NCI-H2029 treated with DMSO at 0.1 percent for 48 hours (cell line): ENCODE measurements at places on chromosomes 4 and X.

DNA sequence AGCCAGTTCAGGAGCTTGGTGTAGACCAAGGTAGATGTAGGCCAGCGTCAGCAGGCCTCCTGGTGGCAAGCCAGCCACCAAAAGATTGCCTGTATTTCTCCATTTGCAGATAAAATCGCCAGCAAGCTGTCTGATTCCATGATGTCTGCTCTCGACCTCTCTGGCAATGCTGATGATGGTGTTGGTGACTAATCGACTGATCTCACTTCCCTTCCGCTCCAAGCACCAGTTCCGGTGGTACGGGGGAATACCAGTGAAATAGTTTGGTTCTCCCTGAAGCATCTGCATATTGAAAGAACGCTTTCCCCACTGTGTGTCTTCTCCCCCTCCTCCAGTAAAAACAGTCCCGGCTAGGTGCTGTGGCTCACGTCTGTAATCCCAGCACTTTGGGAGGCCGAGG is 30.4 kb downstream of the GNL3L start:
- no peak for DNase-seq

- DNase-seq, result no peak
Observed at GRCh38 chrX:101416691-101417090, 8.7 kb downstream of the HNRNPH2 start.

GRCh38 chr4:7778510-7779431 is 160.9 kb downstream of the AFAP1 start:
- DNase-seq, result no peak

GRCh38 chr4:184684491-184685189 is 35.1 kb downstream of the PRIMPOL start:
- no peak for DNase-seq

- no peak for DNase-seq
Observed at GRCh38 chrX:42686706-42687105, 91.3 kb downstream of the PPP1R2C start.

DNA sequence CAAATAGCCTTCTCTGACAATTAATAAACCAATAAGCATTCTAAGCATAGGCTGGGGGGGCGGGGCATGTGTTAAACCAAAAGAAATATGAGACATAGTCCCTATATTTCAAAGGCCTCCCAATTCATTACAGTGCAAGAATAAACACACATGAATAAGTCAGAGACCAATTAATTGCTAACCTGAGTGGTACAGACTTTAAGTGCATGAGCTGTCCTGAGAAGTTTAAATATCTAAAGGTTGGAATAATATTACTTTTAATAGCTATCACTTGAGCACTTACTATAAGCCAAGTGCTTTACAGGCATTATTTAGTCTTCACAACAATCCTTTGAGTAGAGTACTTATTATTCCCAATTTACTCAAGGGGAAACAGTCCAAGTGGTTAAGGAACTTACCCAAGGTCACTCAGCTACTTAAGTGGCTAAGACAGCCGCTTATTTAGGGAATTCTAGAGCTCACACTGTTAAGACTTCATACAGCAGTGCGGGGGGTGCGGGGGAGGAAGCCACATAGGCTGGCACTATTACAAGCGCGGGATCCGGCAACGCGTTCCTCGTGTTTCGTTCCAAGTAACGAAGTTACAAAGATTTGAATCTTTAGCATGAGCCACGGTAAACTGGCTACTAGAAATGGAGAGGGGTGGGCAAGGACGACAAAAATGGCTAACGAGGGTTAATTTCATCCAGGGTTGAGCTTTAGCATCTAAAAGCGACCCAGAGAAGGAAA is 1.4 kb downstream of the THOC2 start:
- peak; percentile 1 for DNase-seq

DNA sequence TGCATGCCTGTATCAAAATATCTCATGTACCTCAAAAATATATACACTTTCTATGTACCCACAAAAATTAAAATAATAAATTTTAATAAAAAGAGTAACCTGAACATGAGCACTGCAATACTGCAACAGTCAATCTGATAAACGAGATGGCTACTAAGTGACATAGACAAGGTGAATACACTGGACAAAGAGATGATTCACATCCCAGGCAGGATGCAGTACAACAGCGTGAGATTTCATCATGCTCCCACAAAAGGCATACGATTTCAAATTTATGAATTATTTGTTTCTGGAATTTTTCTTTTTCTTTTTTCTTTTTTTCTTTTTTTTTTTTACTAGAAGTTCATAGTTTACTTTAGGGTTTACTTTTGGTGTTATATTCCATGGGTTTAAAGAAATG is 12.2 kb upstream of the FGF16 start:
- no peak for DNase-seq

- peak; percentile 75 for DNase-seq
Observed at GRCh38 chr4:185122681-185123345, 20.3 kb upstream of the SLC25A4 start.

DNA sequence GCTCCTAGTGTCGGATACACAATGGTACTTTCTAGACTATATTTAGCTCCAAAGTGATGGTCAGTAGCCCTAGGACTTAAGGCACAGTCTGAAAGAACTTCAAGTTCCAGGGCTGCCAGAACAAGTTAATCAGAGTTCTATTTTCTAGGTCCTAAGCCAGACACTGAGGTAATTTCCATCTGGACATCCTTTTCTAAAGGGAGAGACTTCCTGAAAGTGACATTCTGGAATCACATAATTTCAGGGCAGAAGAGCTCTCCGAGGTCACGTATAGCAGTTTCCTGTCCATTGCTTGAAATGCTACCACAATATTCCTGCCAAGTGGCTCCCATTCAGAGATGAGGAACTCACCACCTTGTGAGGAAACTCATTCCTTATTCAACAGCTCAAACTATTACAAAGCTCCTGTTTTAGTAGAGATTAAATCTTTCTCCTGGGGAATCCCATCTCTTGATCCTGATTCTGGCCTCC is 117.9 kb downstream of the COL25A1 start:
- DNase-seq, result no peak

DNA sequence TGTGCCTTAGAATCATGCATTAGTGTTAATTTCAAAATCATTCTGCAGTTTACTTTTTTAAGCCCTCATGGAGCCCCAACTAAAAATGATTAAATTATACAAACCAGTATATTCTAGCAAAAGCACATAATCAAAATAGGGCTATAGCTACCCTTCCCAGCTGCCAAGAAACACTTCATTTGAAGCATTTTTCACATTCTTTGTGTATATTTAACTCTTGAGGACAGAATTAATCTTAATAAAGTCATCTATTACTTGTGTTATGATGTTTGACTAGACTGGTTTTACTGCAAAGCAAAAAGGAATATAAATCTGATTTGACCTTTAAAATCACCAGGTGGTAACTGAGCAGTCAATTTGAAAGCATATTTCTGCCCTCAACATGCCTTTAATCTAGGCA is 145.1 kb downstream of the PRDM5 start:
- DNase-seq, result no peak

- no peak for DNase-seq
Observed at GRCh38 chr4:82642331-82642730, 80.5 kb upstream of the TMEM150C start.

- no peak for DNase-seq
Observed at GRCh38 chrX:19174401-19175025, 52.2 kb upstream of the ADGRG2 start.

DNA sequence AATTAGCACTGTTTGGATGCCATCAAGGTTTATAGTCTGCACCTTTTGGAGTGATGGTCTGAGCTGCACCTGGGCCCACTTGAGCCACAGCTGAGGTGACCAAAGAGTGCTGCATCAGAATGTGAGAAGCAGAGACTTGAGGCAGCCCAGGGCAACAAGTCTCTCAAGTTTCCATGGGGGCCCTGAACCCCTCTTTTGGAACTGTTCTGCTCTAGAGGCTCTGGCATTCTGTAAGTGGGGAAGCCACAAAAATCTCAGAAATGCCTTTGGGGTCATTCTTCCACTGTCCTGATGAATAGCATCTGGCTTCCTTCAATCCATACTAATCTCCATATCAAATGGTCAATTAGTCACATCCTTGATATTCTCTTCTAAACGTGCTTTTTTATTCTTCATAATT is 298.4 kb upstream of the MAOA start:
- no peak for DNase-seq

DNA sequence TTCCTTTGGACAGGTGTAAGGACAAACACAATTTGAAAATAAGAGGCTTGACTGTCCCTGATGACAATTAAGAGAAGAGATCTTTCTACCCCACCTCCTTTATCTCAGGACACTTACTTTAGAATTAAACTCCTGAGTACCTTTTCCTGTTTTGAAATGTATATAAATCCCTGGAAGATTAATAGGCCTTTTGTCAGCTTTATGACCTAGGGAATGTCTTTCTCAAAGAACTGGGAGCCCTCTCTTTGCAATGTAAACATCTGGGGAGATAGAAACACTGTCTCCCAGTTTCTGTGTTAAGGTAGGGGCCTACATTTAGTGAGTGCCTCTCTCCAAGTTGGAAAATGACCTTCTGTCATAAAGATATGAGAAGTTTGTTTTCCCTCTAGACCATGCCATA is 31.7 kb downstream of the AGA start:
- DNase-seq, result peak; percentile 44

DNA sequence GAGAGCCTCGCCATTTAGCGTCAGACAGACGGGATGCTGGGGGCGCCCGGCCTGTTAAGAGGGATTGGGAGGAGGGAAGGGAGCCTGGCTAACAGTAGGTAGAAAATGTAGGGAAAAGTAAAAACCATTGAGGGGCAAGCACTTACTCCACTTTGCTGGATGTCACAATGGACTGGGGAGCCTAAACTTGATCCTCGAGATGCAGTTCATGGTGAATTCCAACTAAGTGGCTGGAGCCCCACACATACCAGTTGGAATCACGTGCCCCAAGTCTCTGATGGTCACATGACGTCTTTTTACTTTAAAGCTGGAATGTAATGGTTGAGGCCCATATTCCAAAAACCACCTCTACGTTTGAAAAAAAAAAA is 1.5 kb downstream of the PLS3 start:
- no peak for DNase-seq

GRCh38 chr4:94536049-94536448 is 84.3 kb downstream of the PDLIM5 start:
- DNase-seq, result no peak

DNA sequence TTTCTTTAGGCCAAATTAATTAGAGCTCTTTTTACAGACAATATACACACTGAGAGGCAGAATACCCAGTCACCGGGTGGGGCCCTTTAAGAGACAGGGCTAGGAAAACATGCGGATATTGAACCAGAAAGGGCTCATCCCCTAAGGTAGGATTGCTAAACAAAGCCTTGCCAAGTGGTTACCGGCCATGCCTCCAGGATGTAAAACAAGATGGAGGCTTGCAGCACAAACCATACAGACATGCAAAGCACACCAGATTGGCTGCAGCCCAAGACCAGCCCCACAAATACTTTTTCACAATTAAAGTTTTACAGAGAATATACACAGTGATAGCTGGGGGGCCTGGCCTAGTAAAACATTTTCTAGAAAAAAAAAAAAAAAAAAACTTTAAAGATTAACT is 210.0 kb downstream of the KLHL4 start:
- DNase-seq, result no peak

DNA sequence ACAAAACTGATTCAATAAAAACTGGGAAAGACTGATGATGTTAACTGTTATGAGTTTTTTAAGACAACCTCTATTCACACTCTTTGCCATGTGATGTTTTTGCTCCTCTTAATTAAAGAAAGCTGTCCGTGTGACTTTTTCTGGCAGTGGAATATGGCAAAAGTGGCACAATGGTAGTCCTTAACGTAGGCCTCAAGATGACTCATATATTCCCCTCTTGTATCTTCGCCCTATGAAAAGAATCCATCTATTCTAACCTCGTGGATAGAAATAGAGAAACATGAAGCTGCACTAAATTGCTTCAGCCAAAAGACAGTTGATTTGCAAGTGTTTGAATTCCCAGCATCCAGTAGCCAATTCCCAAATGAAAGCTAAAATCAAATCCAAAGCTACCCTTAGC is 603.8 kb upstream of the PCDH7 start:
- no peak for DNase-seq

- DNase-seq, result no peak
Observed at GRCh38 chr4:86220121-86220520, 139.7 kb downstream of the MAPK10 start.

DNA sequence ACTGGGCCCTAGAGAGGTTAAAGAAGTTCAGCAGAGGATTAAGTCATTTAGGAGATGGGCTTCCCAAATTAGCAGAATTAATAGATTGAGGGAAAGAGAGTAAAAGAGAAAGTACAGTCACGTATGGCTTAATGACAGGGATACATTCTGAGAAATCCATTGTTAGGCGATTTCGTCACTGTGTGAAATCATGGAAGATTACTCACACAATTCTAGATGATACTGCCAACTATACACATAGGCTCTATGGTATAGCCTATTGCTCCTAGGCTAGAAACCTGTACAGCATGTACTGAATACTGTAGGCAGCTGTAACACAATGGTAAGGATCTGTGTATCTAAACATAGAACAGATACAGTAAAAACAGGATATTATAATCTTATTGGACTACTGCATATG is 180.6 kb downstream of the RNF150 start:
- no peak for DNase-seq

- DNase-seq, result no peak
Observed at GRCh38 chr4:152307669-152308068, 228.2 kb downstream of the FBXW7 start.

DNA sequence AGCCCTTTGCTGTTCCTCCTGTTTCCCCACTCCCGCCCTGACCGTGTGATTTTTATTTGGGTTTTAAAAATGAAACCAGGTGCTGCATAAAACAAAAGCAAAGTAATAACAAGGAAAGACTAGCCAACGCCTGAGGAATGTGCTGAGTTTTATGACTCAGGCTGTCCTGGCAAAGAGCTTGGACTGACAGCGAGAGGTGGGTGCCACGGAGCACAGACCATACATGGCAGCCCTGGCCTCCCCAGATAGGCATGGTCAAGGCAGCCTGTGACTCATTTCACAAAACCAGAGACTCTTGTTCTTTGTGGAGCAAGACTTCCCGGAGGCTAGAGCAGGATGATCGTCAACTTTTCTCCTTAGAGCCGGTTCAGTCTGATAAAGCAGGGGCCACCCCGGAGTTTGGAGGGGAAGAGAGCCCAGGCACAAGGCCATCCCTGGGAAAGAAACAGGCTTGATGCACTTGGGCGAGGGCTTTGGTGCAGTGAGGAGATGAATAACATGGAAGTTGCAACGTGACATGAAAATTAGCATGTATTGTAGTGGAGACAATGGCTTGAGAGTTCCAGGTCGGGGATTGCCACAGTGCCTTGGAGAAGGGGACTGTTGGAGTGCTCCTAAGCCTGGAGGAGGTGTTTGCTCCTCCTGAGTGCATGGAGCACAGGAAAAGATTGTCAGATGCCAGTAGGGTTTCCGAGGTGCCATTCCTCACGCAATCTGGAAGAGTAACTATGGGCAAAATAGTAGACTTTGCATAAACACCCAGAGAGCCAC is 54.8 kb downstream of the C4orf51 start:
- no peak for DNase-seq
